Upper lobe of left lung (tissue), 6 donors: ENCODE measurements at places on chromosomes 2 and 18. TPM values are rescaled to one million over a fixed set of nuclear protein-coding genes. Genes with fewer than 3 reads are reported as not detected.
A peak's percentile ranks its signal among the peaks of the same experiment; 100 is the strongest.

GRCh38 chr18:63487676-63488075, 10.9 kb downstream of the SERPINB5 start:
- no peaks in the 10 kb centered on the region for H3K4me1 ChIP-seq
- no peaks in the 10 kb centered on the region for H3K36me3 ChIP-seq
- no peaks in the 10 kb centered on the region for H3K27me3 ChIP-seq
- no peak overlapping the region for H3K27ac ChIP-seq
- H3K4me3 ChIP-seq, result no peak overlapping the region

DNA sequence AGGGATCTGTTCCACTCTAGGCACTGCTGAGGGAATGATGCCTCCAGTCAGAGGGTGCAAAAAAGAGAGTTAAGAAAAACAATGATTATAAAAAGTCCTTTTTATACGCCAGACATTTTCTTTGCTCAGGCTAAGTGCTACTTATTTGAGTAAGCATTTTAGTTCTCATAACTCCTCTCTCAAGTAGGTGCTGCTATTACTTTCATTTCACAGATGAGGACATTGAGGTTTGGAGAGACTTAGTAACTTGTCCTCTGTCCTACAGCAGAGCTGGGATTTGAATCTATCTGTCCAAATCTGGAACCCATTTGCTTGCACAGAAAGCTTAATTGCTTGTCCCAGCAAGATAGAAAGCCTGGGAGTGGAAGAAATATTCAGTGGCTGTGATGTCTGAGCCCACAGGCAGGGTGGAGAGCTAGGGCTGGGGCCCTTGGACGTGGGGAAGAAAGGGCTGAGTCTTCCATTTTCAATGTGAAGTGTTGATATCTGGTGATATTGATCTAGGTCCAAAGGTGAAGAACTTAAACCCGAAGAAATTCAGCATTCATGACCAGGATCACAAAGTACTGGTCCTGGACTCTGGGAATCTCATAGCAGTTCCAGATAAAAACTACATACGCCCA, 5.8 kb downstream of the IL37 start:
- no peak overlapping the region for H3K4me3 ChIP-seq
- no peak overlapping the region for H3K27ac ChIP-seq
- DNase-seq, result no peak
- H3K36me3 ChIP-seq, result no peaks in the 10 kb centered on the region
- H3K4me1 ChIP-seq, result no peaks in the 10 kb centered on the region

GRCh38 chr18:7760967-7761948, 194.1 kb downstream of the PTPRM start:
- no peak overlapping the region for H3K27ac ChIP-seq
- H3K4me3 ChIP-seq, result no peak overlapping the region
- H3K36me3 ChIP-seq, result no peaks in the 10 kb centered on the region
- no peaks in the 10 kb centered on the region for H3K27me3 ChIP-seq
- peaks cover 8% of the 10 kb centered on the region for H3K4me1 ChIP-seq

DNA sequence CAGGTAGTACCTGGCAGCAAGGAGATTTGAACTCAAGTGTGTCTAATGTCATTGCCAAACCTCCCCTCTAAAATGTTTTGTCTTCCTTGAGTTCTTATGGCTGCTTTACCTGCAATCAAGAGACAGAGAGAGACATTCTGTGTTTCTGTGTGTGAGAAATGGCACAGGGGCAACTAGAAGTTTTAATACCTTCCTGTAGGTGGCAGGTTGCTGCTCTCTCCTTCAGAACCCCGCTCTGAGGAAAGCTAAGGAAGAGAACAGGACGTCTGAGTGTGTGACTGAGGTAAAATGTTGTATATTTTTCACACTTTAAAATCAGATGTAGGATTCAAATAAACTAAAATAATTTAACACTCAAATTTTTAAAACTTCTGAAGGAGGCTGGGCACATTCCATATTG, 19.2 kb downstream of the DTNA start:
- H3K4me1 ChIP-seq, result no peaks in the 10 kb centered on the region
- no peak overlapping the region for H3K27ac ChIP-seq
- H3K36me3 ChIP-seq, result no peaks in the 10 kb centered on the region
- H3K4me3 ChIP-seq, result no peak overlapping the region
- DNase-seq, result no peak
- no peaks in the 10 kb centered on the region for H3K27me3 ChIP-seq

GRCh38 chr18:79621501-79621900, 58.1 kb upstream of the CTDP1 start:
- no peak overlapping the region for H3K4me3 ChIP-seq
- no peaks in the 10 kb centered on the region for H3K36me3 ChIP-seq
- DNase-seq, result peak; percentile 32
- H3K4me1 ChIP-seq, result peaks cover 3% of the 10 kb centered on the region
- no peaks in the 10 kb centered on the region for H3K27me3 ChIP-seq

GRCh38 chr2:241914542-241914941, 45.0 kb downstream of the RTP5 start:
- H3K27ac ChIP-seq, result no peak overlapping the region
- no peak overlapping the region for H3K4me3 ChIP-seq
- H3K4me1 ChIP-seq, result no peaks in the 10 kb centered on the region
- no peaks in the 10 kb centered on the region for H3K36me3 ChIP-seq

DNA sequence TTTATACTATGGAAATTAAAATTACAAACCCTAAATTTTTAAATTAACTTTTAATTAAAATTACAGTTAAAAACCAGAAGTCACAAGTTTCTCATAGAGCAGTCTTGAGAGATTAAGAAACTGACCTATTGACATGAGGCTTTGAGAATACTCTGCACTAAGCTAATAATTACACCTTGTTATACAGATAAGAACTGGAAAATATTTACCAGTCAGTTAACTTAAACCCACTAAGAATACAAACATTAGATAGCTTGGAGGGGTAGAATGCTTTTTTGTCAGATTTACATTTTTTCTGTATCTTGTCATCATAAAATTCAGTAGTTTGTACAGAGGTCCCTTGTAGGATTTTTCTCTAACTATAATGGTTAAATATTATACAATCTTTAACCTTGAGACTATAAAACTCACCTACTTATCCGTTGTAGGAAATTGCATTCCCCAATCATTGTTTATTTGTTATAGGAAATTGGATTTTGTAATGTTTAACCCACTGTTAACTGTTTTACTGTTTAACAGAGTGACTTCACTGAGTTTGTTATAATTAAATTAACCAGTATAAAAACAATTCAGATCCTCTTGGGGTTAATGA, 219.7 kb upstream of the PKDCC start:
- H3K27ac ChIP-seq, result no peak overlapping the region
- H3K4me1 ChIP-seq, result no peaks in the 10 kb centered on the region
- H3K36me3 ChIP-seq, result no peaks in the 10 kb centered on the region
- no peak overlapping the region for H3K4me3 ChIP-seq
- no peaks in the 10 kb centered on the region for H3K27me3 ChIP-seq

- DNase-seq, result peak; percentile 72
- H3K27ac ChIP-seq, result peak overlapping the region; percentile 88
- no peak overlapping the region for H3K4me3 ChIP-seq
- no peaks in the 10 kb centered on the region for H3K27me3 ChIP-seq
- H3K36me3 ChIP-seq, result no peaks in the 10 kb centered on the region
- peaks cover 58% of the 10 kb centered on the region for H3K4me1 ChIP-seq
These were observed 68.4 kb downstream of the POLR1A start for GRCh38 chr2:86037141-86037794.

DNA sequence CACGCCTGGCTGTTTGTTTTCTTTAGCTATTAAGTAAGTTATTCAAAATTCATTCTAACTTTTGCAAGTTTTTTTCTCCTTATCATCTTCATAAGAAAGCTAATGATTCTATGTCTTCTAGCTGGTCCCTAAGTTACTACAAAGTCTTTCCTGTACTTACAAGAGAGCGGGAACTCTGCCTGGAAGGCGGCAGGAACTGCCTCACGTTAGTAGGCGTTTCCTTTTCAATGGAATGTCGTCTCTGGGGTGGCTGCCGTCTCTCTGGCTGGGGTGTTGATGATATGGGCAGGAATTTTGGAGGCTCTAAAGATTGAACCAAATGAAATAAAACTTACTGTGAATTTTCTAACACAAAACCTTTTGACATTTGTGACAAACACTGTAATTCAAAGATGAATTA, 55.5 kb downstream of the PRELID3A start:
- no peak overlapping the region for H3K27ac ChIP-seq
- no peak for DNase-seq
- H3K27me3 ChIP-seq, result no peaks in the 10 kb centered on the region

DNA sequence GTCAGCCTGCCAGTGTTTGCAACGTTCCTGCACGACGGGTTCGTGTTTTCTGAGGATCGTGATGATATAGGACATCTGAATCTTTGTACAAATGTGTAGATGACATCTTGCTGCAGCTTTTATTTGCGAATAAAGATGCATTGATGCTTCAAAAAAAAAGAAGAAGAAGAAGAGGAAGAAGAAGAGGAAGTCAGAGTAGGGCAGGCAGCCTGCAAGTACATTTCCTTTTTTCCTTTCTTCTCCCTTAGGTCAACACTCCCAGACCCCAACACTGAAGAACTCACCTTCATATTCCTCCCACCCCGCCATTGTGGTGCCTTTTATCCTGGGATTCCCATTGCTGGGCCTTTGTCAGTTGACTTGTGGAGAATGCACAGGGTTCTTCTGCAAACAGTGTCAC, 91.5 kb downstream of the FHOD3 start:
- H3K27ac ChIP-seq, result no peak overlapping the region
- H3K36me3 ChIP-seq, result no peaks in the 10 kb centered on the region
- H3K4me3 ChIP-seq, result no peak overlapping the region
- no peak for DNase-seq

- no peaks in the 10 kb centered on the region for H3K36me3 ChIP-seq
- no peaks in the 10 kb centered on the region for H3K4me1 ChIP-seq
- H3K4me3 ChIP-seq, result no peak overlapping the region
- no peak overlapping the region for H3K27ac ChIP-seq
- no peak for DNase-seq
These were observed 81.5 kb downstream of the NCKAP5 start for GRCh38 chr2:133486771-133487191.

DNA sequence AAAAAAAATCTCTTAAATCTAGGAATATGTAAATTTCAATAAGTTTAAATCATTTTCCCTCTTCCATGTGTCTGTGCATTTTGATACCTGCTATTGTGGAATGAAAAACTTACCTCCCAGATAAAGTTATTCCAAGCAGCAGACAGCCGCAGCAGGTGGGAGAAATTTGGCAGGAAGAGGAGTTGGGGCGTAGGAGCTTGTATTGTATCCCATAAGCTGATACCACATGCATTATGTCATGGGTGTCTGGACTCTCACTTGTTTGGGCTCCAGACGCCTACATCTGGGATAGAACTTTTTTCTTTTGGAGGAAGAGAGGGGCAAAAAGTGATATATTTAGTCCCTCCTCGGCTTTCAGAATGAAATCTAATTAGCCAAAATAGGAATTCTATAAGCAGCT, 59.3 kb upstream of the TCF4 start:
- H3K4me3 ChIP-seq, result no peak overlapping the region
- H3K4me1 ChIP-seq, result no peaks in the 10 kb centered on the region
- no peaks in the 10 kb centered on the region for H3K36me3 ChIP-seq
- no peaks in the 10 kb centered on the region for H3K27me3 ChIP-seq
- no peak overlapping the region for H3K27ac ChIP-seq

- no peaks in the 10 kb centered on the region for H3K36me3 ChIP-seq
- no peak for DNase-seq
- peak overlapping the region; percentile 71 for H3K27ac ChIP-seq
- peak overlapping the region; percentile 35 for H3K4me3 ChIP-seq
These were observed 165.4 kb downstream of the TCF4 start for GRCh38 chr18:55422456-55423180.

- H3K36me3 ChIP-seq, result no peaks in the 10 kb centered on the region
- H3K4me3 ChIP-seq, result no peak overlapping the region
- no peaks in the 10 kb centered on the region for H3K27me3 ChIP-seq
These were observed 60.9 kb downstream of the LDLRAD4 start for GRCh38 chr18:13279181-13280069.

DNA sequence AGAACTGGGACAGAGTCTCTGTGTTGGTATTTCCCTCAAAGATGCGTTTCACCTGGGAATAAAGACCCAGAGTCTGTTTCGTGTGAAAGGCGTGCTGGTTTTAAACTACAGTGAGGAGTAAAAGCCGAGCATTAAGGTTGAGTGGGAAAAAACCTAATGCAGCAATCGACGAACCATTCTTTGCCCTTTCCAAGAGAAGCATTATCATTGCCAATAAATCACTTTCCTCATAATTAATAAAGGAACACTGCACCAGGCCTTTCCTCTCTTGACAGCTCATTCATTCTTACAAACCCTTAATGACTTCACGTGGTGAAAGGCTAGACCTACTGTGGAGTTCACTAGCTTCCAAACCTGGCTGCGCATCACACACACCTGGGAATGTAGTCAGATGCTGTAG, 896 bp upstream of the SLC8A1 start:
- H3K27ac ChIP-seq, result no peak overlapping the region
- no peaks in the 10 kb centered on the region for H3K27me3 ChIP-seq

DNA sequence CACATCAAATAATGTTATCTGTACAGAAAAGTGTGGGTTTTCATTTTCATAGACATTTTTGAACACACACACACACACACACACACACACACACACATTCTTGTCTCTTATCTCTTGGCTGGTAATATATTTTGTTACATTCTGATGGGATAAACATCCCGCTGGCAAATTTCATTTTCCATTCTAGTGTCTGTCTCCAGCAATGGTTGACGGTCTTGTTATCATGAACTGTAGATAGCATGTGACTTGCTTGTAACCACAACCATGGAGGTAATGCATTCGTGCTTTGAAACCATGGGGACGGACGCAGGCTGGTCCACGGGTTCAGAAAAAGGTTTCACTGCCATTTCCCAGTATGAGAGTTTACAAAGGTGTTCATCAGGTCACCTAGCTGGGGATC, 156.4 kb downstream of the PPP1R1C start:
- H3K36me3 ChIP-seq, result no peaks in the 10 kb centered on the region
- no peak overlapping the region for H3K27ac ChIP-seq
- H3K27me3 ChIP-seq, result no peaks in the 10 kb centered on the region

GRCh38 chr2:101540518-101540917, 65.6 kb upstream of the RFX8 start:
- H3K4me1 ChIP-seq, result no peaks in the 10 kb centered on the region
- H3K4me3 ChIP-seq, result no peak overlapping the region
- DNase-seq, result no peak
- H3K27ac ChIP-seq, result no peak overlapping the region

DNA sequence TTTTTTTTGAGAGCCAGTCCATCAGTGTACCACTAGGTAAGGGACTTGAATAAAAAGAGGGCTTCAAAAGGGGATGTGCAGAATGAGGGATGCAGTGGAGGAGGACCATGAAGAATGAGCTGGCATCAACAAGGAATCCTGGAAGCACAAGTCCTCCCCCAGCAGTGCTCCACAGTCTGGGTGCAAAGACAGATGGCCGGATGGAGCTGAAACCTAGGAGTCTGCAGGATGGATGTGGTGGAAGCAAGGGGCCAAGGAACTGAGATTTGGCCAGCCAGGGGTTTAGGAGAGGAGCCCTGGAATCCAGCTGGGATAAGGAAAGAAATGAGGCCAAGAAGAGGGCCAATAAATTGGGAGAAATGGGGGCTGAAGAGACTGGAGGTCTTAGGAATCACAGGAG, 51.8 kb upstream of the RAB6C start:
- no peaks in the 10 kb centered on the region for H3K4me1 ChIP-seq
- H3K36me3 ChIP-seq, result no peaks in the 10 kb centered on the region
- no peak overlapping the region for H3K4me3 ChIP-seq
- no peaks in the 10 kb centered on the region for H3K27me3 ChIP-seq
- DNase-seq, result no peak
- no peak overlapping the region for H3K27ac ChIP-seq

RAMP1 gene
- total RNA-seq, result 14.4 TPM

VIL1 gene
- total RNA-seq, result not detected

KANSL1L gene
- total RNA-seq, result 86.1 TPM

RAPGEF4 gene
- total RNA-seq, result 8.3 TPM

CYS1 gene
- total RNA-seq, result 3.3 TPM

CPLX4 gene
- total RNA-seq, result not detected

TSPYL6 gene
- total RNA-seq, result not detected

MAT2A gene
- total RNA-seq, result 163 TPM

PCARE gene
- total RNA-seq, result 0.67 TPM

RIT2 gene
- not detected for total RNA-seq

LYPD1 gene
- 0.89 TPM for total RNA-seq

NDUFB3 gene
- total RNA-seq, result 69.2 TPM
